ENCODE measurements at places on chromosomes 16 and 17.
A peak's percentile ranks its signal among the peaks of the same experiment; 100 is the strongest.

GRCh38 chr16:4055748-4056147 is 60.5 kb downstream of the ADCY9 start:
- DNase-seq, result no peak

DNA sequence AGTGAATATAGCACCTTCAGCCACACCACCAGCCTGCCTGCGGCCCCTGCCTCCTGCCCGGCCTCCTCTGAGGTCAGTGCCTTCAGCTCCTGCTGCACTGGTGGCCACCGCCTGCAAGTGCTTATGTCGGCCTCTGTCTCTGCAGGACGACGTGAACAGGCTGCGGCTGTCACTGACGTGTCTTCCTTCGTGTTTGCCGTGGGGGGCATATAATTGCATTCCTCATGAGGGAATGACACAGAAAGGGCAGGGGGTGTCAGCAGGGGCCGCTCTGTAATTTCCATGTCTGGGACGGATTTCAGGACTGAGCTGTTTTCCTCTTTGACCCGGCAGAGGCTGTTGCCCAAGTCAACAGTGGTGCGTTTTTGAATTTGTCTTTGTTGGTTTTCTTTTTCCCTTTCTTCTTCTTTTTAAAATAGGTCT is 28.5 kb downstream of the CMIP start:
- no peak for DNase-seq

DNA sequence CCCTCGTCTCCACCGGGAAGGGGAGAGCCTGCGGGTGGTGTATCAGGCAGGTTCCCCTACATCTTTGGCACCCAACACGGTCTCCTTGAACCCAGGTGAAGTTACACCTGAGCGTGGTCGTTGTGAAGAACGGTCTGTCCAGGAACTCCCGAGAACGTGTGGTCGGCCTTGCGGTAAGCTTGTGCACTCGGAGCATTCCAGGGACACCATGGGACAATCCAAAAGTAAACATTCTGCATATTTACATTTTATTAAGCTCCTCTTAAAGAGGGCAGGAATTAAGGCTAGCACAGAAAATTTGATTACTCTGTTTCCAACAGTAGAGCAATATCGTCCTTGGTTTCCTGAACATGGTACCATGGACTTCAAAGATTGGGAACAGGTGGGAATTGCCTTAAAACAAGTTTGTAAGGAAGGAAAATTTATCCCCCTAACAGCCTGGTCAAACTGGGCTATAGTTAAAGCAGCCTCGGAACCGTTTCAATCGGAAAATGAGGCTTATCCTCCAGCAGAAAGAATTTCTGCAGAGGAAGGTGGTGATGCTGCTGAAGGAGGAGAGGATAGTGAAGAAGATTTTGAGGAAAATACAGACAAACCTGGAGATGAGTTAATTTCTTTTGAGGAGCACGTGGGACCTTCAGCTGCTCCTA is 18.2 kb downstream of the ALOX15B start:
- DNase-seq, result no peak

DNA sequence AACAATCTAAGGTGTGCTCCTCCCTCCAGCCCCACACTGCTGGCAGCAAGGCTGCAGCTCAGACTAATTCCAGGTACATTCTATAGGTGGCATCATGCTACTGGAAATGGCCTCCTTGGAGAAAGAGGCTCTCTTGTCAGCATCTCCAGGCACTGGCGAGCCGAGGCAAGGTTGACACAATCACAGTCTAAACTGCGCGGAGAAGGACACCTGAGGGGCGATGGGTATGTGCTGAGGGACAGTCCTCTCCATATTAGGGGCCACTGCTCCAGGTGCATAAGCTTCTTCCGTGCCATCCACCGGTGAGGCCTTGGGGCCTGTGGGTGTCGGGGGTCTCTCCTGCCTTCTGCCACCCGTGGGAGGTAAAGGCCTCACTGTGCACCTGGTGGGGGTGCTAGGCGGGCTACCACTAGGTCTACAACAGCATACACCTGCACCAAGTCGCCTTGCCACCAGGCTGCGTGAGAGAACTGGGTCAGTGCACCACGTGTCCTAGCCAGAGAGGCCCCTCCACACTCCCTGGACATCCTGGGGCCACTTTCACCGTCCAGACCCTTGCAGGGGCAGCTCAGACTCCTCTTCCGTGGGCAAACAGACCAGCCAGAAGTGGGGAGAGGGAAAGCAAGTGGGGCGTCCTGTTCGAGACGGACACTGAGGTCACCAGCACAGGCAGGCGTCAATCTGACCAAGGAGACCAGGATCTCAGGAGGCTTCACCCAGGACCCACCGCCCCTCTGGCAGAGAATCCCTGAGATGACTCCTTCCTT is 12.1 kb upstream of the CBX8 start:
- DNase-seq, result no peak

- DNase-seq, result no peak
Observed at GRCh38 chr17:48219617-48220016, 112.1 kb downstream of the SNX11 start.

- no peak for DNase-seq
Observed at GRCh38 chr16:58177353-58177710, 20.6 kb downstream of the CSNK2A2 start.

DNA sequence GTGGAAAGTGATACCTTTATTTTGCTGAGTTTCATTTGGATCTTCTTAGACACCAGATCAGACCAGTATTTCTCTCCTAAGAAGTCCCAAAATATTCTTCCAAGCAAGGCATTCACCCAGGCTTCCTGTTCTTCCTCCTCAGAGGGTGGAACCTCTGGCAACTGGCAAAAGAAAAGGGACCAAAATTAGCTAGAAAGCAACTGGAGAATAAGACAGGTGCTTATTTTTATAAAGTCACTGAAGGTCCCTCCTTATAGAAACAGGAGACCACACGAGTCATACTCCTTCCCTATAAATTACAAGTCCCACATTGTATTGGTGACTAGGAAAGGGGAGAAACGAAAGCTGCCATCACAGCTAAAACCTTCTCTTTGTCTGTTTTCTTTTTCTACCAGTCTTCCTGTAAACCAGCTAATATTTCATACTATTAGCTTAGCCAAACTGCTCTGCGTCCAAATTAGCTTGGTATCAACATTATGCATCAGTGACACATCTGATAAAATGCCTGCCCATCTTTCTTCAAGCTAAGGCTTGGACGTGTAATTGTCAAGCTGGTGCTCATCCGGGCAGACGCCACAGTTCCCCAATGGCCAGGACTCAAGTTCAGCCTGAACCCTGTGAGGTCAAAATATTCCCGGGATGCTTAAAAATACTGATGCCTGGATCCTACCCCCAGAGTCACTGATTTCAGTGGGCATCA is 47.5 kb upstream of the ERN1 start:
- DNase-seq, result no peak

- peak; percentile 66 for DNase-seq
Observed at GRCh38 chr17:3695723-3696411, at the start of gene P2RX5. Gene P2RX5, minus strand, starts transcription at chr17:3696155. Its CDS starts 150 bp downstream, at chr17:3696005.

DNA sequence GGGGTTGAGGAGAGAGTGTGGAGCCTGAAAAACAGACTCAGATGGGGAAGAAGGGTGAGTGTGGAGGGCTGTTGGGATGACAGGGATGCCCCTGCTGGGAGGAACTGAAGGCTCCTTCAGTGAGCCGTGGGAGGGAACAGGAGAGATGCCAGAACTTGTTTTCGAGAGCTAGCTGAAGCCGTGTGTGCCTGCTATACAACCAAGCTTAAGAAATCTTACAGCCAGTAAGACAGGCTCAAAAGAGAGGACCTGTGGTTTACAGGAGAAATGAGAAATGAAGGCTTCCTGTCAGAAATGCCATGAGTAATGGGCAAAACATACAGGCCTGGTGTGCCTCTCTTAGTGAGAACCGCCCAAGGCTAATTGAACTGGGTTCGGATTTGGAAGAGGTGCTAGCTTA is 99.6 kb downstream of the SPACA3 start:
- DNase-seq, result no peak

DNA sequence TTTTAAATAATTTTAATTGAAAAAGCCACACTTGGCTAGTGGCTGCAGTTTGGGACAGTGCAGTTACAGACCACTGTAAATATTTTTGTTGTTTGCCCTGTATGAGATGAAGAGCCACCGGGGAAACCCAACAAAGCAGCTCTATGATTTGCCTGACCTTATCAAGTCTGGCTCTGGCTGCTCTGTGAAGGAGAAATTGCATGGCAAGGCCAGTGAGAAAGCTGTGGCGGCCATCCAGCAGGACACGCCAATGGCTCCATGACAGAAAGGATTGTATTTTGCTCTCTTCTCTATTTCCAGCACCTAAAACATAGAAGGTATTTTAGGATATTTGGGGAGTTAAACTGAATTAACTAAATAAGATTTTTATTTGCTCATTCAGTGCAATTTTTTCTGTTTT is 330.0 kb upstream of the DYNLRB2 start:
- no peak for DNase-seq

DNA sequence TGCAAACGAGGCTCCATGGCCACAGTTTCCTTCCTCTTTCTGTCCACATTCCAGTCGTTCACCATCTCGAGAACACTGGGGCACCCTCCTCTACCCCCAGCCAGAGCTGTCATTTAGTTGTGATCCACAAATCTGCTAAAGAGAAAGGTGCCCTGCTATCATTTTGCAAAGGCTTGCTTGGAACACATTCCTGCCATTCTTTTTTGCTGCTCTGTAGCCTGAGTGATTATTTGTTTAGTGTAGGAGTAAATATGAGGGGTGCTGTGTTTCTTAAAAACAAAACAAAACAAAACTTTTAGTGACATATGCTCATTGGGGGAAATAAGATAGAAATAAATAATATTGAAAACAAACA is 166.7 kb downstream of the PRKCA start:
- no peak for DNase-seq

GRCh38 chr17:79630821-79631639 is 20.2 kb upstream of the RBFOX3 start:
- peak; percentile 4 for DNase-seq

- no peak for DNase-seq
Observed at GRCh38 chr17:4599505-4600281, 15.4 kb downstream of the SMTNL2 start.
